HuH-7 (cell line): ENCODE measurements at places on chromosomes 3 and 15.
A peak's percentile ranks its signal among the peaks of the same experiment; 100 is the strongest.

DNA sequence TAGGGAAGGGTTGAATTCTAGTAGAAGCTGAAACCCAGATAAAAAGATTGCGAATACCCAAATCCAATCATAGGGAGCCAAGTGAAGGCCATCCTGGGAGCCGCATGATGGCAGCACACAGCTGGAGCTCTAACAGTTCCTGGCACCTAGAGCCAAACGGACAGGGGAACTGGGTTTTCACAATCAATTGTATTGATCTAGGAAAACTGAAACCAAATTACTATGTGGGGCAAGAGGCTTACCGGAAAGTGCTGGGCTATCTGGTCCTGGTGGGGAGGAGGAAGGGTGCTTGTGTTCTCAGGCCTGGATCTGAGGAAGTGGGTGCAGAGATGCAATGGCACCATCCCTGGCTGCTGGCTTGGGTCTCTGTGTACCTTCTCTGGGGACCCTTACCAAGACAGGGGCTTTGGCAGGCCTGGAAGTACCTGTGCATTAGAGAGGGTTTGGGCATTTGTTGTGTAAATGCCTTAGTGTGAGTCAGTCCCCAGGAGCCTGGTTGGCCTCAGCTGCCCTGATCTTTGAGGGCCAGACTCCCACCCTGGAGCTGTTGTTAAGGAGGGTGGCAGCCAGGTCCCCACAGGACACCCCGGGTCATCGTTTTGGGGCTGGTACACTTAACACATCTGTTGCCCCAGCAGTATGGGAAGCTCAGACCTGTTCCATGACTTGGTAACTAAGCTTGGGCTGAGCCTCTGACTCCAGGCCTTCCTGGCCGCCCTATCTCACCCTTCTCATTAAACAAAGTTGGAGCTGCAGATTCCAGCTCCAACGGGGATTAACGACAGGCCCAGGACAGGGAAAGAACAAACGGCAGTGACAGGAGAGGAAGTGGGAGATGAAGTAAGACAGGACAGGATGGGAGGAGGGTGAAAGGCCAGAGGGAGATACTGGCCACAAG lies 8.9 kb upstream of the FURIN start:
- peak; percentile 71 for DNase-seq

- peak; percentile 68 for DNase-seq
These were observed 3.0 kb upstream of the MAP1A start for GRCh38 chr15:43514241-43515057.

- DNase-seq = no peak
These were observed 14.9 kb downstream of the NME9 start for GRCh38 chr3:138314751-138315150.

DNA sequence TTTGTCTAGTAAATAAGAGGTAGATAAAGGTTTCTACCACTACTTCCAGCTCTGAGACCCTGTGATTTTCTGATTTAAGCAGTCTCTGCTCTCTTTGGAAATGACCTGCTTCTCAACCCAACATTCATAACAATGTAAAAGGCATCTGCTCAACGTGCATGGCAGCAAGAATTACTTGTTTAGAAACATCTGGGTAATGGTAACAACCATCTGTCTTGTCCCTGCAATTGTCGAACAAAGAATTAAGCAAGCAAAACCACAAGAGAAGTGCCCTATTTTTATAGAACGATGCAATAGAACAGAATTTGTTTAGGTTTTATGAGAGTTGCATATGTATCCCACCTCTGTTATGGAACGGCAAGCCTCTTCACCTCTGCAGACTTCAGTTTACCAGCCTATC lies 7.1 kb upstream of the FSIP1 start:
- no peak for DNase-seq

- no peak for DNase-seq
These were observed 861 bp upstream of the RFT1 start for GRCh38 chr3:53131096-53131495.

- no peak for DNase-seq
These were observed 596.9 kb downstream of the ZBBX start for GRCh38 chr3:166783206-166783605.

- no peak for DNase-seq
These were observed 61.3 kb downstream of the CORO2B start for GRCh38 chr15:68639926-68640600.

GRCh38 chr3:118128886-118129285 lies 905.8 kb downstream of the IGSF11 start:
- DNase-seq = no peak

DNA sequence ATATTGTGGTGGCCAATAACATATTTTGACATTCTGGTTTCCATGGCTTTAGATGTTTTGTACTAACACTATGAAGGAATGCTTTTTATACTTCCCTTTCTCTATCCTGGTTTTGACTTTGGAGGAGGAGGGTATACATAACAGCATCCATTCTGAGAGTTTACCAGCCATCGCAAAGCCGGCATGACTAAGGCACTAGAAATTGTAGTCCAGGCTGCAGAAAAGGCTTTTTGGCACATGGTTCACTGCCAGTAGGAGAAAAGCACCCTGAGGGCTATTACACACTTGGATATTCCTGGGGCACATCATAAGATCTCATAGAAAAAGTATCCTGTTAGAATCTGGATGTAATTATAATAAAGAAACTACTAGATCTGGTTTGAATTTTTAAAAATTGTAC lies 101.8 kb downstream of the STT3B start:
- no peak for DNase-seq

DNA sequence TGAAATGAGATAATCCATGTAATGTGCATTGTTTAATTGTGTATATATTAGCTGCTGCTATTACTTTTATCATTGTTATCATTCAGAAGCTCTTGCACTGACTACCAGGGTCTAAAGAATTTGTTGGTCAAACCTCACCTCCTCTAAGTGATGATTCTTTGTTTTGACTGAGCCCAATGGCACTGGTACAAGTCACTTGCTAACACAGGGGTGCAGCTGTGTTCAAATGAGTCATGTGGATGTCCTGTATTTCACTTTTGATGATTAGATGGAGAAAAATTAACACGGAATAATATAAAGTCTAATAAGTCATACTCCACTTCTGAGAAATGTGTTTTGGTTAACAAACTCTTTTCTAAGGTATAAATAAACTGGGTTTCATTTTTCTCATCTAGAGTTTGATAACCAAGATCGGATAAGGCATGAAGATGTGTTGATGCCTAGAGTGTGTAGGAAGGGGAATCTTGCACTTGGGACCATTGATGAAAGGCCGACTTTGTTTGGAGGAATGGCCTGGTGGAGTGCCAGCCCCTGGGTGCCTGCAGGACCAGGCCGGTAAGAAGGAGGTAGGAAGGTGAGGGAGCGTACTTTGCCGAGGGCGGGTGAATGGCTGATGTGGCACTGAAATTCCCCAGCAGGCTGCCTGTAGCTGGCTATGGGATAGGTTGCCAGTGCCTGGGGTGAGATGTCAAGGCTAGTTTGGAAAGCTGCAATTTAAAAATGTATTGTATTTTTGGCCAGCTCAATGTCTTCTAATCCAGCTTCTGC lies 244.7 kb upstream of the ZPLD1 start:
- DNase-seq = no peak

GRCh38 chr3:101063401-101063800 lies 70.2 kb upstream of the ABI3BP start:
- DNase-seq = no peak

DNA sequence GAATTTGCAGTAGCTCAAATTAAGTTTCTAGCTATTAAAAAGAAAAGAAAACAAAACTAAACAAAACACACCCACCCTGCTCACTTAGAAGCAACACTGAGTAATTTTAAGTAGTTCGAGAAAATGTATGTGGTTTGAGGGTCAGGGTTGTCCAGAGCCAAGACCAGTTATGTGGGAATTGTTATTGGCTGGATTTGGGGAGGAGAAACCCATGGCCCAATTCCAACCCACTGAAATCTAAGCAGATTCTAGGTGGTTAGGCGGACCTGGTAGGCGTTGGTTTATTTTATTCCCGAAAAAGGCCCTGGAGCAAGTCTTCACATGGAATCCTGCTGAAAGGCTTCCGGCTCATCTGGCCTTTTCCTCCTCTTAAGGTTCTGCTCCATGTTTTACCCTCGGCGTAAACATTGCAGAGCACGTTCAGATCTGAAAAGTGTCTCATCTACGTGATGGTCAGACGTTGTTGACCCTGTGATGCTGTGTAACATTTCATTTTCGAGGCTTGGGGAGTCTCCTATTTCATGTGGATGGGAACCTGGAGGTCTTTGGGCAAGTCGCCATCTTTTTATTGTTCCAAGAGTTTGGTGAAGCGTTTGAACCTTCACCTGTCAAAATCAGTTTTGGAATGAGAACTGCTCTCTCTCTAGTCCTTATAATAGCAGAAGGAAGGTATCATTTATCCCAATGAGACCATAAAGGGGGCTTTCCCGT lies 64.0 kb downstream of the FLNB start:
- DNase-seq = no peak

GRCh38 chr3:114727373-114727772 lies 419.7 kb downstream of the ZBTB20 start:
- DNase-seq = no peak

DNA sequence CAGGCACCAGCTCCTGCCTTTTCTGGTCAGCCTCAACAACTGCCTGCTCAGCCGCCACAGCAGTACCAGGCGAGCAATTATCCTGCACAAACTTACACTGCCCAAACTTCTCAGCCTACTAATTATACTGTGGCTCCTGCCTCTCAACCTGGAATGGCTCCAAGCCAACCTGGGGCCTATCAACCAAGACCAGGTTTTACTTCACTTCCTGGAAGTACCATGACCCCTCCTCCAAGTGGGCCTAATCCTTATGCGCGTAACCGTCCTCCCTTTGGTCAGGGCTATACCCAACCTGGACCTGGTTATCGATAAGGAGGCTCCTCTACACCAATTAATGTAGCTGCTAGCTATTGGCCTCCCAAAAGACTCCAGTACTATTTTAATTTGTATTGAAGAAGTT lies 38.9 kb downstream of the TFG start:
- DNase-seq = no peak

GRCh38 chr3:104273046-104273649 lies 1093.6 kb upstream of the ALCAM start:
- DNase-seq = no peak

GRCh38 chr3:126152901-126153694 lies 27.3 kb downstream of the ALDH1L1 start:
- no peak for DNase-seq

- no peak for DNase-seq
These were observed 39.1 kb downstream of the CFAP91 start for GRCh38 chr3:119741657-119742590.

DNA sequence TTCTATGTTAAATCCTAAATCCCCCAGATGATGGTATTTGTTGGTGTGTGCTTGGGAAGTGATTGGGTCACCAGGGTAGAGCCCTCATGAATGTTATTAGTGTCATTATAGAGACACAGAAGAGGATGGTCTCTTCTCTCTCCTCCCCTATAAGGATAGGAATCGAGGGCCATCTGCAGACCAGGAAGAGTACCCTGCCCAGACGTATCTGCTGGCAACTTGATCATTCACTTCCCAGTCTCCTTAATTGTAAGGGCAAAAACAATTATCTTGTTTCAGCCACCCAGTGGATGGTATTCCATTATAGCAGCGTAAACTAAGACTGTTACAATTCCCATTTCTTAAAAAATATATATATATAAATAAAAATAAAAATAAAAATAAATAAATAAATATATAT lies 892.2 kb downstream of the SI start:
- DNase-seq = no peak

DNA sequence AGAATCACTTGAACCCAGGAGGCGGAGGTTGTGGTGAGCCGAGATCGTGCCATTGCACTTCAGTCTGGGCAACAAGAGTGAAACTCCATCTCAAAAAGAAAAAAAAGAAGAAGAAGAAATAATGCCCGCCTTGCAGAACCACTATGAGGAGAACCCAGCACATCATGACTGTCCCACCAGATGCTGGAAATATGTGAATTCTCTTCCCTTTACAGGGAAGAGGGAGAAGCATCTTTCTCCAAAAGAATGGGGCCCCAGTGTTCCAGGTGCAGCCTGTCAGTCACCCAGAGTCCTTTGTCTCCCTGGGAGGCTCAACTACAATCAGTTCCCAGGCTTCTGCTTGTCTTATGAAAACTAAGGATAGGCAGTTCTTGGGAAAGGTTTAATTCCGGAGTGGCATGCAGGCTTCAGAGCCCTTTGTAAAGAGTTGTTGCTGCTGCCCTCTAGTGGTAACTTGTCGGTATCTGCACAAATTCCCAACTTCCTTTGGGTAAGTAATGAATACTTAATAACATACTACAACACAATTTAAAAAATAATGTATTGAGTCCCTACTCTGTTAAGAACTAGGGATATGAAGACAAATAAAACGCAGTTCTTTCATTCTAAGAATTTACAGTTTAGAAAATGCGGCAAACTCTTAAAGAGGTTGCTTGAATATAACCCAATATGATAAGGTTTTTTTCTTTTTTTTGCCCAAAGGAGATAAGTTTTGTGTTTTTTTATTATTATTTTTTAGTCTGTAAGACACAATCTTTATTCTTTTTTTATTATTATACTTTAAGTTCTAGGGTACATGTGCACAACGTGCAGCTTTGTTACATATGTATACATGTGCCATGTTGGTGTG lies 18.6 kb upstream of the TICRR start:
- DNase-seq = peak; percentile 57

GRCh38 chr3:65473736-65474135 lies 565.0 kb downstream of the MAGI1 start:
- DNase-seq = no peak

DNA sequence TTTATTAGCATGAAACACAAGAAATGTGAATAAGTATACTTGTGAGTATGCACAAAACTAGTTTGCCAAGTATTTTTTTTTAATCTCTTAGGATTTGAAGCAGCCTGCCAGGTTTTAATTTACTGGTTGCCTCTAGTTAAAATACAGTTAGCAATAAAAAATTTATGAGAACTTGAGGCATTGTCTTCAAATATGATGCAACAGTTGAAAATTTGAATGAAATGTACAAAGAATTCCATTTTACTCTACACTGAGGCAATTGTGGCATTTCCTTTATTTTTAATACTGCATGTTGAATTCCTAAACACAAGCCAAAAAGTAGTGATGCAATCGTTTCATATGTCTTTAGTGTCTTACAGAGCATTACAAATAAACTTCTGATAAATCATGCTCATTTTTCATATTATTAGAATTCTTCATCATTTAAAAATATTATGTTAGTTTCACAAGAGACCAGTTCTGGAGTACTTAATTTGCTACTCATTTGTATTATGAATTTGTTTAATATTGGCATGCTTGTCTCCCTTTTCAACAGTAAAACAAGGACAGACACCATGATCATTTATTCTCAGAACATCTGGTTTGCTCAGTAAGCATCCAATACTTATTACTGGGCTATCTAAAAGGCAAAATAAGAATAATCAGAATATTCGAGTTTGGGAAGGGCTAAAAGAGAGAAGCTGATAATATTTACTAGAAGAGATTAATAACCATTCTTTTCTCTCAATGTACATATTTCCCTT lies 124.8 kb upstream of the PTX3 start:
- no peak for DNase-seq

DNA sequence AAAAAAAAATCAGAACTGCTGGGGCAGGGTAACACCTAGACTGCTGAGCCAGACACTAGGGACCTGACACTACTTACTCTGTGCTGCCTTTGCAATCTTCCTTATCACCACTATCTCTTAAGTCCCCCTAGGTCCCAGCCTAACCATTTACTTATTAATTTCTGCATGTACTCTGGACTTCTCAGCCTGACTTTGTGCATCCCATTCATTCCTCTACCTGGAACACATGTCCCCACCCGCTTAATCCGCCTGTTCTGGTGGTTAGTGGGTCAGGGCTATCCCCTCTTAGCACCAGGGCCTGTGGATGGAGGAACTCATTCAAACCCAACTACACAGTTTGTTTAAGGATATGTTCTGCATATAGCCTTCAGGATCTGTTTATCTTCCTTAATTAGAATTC lies 5.0 kb upstream of the CACNA1D start:
- no peak for DNase-seq

GRCh38 chr15:87394676-87395075 lies 861.9 kb downstream of the NTRK3 start:
- DNase-seq = no peak
